ENCODE measurements at places on chromosomes 2 and 18.

DNA sequence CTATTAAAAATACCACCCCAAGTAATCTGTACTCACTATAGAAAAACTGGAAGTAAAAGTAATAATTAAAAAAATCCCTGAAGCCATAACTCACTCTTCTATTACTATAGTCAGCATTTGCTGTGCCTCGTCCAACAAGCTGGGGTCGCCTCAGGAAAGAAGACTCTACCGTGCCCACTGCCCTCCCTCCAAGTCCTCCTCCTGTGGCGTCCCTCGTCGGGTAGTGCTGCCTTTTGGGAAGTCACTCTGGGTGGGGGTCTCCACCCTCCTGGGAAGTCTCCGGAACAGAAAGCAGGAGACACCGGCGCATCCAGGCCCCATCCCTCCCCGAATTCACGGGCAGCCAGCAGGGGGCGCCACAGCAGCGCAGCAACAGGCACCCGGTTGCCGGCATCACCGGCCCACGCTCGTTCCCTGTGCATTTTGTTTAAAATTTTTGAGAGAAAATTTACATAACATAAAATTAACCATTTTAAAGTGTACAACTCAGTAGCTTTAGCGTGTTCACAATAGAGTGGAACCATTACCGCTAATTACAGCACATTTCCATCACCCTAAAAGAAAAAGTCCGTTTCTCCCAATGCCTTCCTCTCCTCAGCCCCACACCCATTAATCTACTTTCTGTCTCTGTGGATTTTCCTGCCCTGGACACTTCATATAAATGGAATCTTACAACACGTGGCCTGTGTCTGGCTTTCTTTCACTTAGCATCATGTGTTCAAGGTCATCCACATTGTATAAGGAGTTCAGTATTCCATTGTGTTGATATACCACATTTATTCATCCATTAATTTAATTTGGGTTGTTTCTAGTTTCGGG is 62.2 kb downstream of the ADNP2 start:
- peak; percentile 54 for DNase-seq

- DNase-seq: peak; percentile 46
These were observed 145.4 kb upstream of the RIOK3 start for GRCh38 chr18:23307567-23308295.

GRCh38 chr2:209977386-209978239 is 24.8 kb upstream of the RPE start:
- peak; percentile 53 for DNase-seq

DNA sequence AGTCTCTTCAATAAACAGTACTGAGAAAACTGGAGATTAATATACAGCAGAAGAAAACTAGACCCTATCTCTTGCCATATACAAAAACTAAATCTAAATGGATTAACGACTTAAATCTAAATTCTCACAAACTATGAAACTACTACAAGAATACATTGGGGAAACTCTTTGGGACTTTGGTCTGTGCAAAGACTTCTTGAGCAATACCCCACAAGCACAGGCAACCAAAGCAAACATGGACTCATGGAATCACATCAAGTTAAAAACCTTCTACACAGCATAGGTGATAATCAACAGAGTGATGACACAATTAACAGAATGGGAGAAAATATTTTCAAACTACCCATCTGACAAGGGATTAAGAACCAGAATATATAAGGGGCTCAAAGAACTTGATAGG is 848.2 kb upstream of the NRXN1 start:
- no peak for DNase-seq

- no peak for DNase-seq
These were observed 16.6 kb upstream of the MSTN start for GRCh38 chr2:190079160-190079559.

DNA sequence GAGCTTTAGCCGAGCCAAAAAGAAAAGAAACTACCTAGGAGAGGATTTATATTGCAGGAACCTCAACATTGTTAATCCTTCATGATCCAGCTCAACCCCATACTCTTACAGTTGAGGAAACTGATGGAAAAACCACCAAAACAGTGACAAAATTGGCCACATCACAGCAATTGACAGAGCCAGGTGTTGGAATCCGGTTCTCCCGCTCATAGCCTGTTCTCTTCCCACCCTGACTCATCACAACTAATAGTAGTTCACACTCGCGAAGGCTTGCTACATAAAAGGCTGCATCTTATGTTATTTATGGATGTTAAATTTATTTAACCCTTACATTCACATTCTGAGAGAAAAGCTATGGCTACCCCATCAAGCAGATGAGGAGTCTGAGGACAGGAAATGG is 33.7 kb downstream of the SLC9A4 start:
- DNase-seq: peak; percentile 43

DNA sequence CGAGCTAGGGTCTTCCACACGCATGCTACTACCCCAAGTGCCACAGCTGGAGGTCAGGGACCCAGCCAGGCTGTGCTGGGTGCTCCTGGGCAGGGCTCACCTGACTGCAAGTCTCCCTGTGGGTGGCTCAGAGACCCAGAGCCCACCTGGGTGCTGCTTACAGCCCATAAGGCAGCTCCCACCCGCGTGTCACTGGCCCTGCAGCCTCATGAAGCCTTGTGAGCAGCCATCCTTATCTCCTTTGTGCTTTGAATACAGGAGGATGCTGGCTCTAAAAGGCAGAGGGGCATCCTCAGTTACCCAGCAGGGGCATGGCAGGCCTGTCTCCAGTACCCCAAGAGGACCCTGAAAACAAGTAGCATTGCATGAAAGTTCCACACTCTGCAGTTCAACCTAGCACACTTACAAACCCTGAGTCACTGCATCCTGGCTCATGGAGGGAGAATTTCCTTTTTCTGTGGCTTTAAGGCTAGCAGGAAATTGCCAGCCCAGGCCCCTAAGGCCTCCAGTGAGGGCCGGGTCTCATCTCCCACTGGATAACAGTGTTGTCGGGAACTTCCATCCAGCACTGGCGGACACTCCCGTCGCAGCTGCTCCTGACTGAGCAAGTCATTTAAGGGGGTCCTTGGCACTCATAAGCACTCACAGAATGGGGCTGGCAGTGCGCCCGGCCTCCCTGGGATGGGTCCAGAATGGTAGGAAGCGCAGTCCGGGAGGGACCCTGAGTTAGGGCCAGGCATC is 137.1 kb downstream of the RPIA start:
- DNase-seq: peak; percentile 43

DNA sequence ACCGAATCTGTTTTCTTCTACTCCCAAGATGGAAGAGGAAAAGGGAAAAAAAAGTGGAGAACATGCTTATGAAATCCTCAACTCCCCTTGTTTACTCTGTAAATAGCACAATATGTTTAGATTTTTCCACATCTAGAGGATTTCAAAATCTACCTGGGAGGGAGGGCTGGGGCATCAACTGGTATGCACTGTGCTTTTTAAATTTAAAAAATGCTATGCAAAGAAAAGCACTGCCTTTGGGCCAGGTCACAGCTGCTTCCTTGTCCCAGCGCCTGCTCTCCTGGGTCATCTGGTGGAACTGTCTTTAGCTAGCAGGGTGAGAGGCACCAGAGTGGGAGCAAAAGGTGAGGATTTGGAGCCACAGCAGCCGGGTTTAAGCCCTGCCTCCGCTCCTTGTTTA is 88.2 kb upstream of the BOD1L2 start:
- DNase-seq: no peak

DNA sequence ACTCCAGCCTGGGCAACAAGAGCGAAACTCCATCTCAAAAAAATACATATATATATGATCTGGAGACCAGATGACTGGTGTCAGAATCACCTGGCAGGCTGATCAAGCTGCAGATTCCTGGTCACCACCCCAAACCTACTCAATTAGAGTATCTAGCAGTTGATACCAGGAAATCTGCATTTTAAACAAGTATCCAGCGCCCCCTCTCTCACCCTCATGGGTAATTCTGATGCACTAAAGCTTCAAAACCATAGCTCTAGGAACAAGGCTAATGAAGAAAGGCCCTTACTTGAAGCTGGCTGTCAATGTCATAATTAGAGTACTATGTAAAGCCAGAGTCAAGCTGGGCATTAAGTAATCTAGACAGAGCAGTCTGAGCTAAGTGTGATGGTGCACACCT is 25.0 kb upstream of the PCBP1 start:
- DNase-seq: no peak

GRCh38 chr18:45218436-45218835 is 396.8 kb upstream of the SLC14A2 start:
- no peak for DNase-seq

GRCh38 chr2:144320491-144320890 is 199.4 kb downstream of the ZEB2 start:
- peak; percentile 79 for DNase-seq

- no peak for DNase-seq
These were observed 160.0 kb upstream of the GCFC2 start for GRCh38 chr2:75870651-75871137.

DNA sequence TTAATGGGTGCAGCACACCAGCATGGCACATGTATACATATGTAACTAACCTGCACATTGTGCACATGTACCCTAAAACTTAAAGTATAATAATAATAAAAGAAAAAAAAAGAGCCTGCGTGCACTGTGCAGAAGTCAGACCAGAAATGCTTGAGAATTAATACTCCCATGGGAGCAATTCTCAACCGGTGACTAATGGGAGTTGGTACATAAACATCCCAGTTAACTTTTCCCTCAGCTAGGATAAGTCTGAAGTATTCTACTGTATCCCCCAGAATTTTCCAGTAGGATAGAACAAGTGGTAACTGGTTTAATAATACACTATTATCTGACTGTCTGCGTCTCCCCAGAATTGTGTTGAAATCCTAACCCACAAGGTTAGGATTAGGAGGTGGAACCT is 113.6 kb upstream of the COL5A2 start:
- DNase-seq: no peak

GRCh38 chr2:224584111-224584784 is 915 bp downstream of the CUL3 start:
- DNase-seq: peak; percentile 45

DNA sequence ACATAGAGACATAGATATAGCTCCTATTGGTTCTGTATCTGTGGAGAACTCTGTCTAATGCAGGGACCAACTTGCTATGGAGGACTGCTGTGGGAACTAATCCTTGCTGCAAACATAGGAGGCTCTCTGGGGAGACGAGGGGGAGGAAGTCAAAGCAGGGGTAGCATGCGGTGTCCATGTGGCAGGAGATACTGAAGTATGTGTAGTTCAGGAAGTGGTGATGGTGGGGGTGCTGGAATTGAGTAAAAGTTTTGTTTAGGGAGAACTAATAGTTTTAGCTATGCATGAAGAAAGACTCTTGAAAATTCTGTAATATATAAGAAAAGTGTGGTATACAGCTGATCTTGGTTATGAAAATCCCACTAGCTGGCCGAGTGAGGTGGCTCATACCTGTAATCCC is 62.0 kb downstream of the ANKRD44 start:
- no peak for DNase-seq

DNA sequence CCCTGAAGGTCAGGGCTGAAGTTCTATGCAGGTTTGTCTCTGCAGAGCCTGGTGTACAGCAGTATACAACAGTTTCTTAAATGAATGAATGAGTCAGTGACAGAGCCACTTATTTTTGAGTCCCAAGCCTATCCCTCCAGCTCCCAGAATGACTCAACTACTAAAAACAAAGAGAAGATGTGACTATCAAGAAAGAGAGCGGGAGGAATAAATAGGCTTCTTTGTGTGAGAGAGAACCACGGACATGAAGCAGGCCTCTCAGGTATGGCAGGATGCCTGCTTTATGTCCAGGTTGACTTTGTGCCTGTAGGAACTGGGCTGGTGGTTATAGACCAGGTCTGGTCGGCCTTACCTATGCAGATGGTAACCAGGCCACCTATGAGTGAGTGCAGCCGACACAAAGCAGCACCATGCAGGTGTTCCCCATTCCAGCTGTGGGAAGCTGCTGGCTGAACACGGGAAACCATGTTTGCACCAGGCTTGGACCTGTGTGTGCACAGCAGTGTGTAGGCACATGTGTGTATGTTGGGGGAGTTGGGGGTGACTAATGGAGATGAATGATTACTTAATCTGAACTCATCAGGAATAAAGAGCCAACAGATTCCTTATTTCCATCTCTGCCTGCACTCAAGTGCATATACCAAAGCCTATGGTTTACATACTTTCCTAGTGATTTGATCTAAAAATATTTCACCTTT is 171.0 kb downstream of the OSR1 start:
- peak; percentile 76 for DNase-seq

- peak; percentile 2 for DNase-seq
These were observed 102.9 kb downstream of the BCL2 start for GRCh38 chr18:63216516-63217311.

DNA sequence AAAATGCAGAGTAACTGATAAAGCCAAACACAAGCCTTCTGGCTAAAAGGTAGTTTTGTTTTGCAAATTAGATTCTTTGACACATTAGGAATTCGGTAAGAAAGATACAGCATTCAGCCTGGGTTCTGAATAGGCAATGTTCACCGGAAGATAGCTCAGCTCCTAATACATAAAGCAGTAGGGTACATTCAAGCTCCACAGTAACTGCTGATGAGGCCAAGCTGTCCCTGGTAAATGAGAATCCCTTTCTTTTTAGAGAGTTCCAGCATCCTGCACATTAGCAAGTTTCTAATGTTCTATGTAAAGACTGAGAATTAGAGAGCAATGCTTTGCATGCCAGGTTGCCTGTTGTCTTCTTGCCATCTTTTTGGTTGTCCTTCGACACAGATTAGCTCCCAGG is 316.3 kb upstream of the SLC14A2 start:
- no peak for DNase-seq

DNA sequence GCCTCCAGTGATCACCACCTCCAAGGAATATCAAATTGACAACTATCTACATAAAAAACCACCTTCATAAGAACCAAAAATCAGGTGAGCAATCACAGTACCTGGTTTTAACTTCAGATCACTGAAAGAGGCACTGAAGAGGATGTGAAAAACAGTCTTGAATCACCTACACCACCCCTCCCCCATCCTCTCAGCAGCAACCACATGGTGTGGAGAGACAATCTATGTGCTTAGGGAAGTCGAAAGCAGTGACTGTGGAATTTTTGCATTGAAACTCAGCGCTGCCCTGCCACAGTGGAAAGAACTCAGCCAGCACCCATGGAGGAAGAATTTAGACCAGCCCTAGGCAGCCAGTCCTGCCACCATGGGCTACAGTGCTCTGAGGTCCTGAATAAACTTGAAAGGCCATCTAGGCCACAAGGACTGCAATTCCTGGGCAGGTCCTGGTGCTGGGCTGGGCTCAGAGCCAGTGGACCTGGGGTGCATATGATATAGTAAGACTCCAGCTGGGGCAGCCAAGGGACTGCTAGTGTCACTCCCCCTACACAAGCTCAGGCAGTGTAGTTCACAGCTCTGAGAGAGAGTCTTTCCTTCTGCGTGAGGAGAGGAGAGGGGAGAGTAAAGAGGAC is 75.6 kb downstream of the ATL2 start:
- DNase-seq: no peak

GRCh38 chr2:8640498-8640897 is 41.4 kb upstream of the ID2 start:
- DNase-seq: no peak

GRCh38 chr2:86769838-86770237 is 20.9 kb downstream of the CD8A start:
- no peak for DNase-seq

DNA sequence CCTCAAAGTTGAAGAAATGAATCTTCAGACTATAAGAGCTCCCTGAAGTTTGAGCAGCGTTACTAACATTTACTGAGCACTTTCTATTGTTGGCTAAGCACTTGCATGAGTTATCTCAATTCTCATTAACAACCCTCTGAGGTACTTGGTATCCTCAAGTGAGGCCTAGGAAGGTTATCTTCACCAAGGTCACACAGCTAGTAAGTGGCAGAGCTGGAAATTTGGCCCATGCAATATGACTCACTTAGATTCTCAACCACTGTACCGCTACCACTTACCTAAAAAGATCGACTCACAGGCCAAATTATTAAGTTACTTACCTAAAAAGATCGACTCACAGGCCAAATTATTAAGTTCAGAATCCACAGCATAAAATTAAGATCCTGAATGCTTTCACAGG is 8.7 kb upstream of the METAP1D start:
- DNase-seq: no peak

GRCh38 chr2:109663721-109664120 is 49.6 kb downstream of the SOWAHC start:
- DNase-seq: peak; percentile 95
